ENCODE measurements at places on chromosomes 16 and 17.

- peak; percentile 72 for DNase-seq
Observed at GRCh38 chr16:48608871-48609651, 919 bp downstream of the N4BP1 start.

DNA sequence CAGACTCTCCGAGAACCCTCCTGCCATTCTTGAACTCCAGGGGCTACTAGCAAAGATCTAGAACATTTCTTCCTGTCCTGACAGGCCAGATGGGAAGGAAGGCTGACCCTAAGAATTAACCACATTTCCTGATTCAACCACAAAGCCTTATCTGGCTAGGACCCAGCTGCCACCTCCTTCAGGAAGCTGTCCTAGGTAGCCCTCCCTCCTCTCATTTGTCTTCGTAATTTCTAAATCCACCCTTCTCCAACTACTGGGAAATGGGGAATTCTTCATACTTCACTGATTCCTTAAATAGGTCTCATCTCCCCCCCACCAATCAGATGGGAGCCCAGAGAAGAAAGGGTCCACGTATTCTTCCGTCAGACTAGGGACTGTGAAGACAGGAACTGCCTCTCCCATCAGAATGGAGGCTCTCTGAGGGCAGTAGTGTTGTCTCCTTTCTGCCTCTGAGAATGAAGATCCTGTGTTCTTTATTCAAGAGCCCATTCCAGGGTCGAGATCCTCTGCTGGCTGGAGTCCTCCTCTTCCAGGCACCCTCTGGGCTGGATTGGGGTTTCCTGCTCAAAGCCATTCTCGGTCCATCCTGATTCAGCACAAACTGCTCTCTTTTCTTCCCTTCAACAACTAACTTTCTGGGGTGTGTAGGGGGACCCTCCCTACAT, 2.1 kb downstream of the SAMD14 start:
- DNase-seq: no peak

DNA sequence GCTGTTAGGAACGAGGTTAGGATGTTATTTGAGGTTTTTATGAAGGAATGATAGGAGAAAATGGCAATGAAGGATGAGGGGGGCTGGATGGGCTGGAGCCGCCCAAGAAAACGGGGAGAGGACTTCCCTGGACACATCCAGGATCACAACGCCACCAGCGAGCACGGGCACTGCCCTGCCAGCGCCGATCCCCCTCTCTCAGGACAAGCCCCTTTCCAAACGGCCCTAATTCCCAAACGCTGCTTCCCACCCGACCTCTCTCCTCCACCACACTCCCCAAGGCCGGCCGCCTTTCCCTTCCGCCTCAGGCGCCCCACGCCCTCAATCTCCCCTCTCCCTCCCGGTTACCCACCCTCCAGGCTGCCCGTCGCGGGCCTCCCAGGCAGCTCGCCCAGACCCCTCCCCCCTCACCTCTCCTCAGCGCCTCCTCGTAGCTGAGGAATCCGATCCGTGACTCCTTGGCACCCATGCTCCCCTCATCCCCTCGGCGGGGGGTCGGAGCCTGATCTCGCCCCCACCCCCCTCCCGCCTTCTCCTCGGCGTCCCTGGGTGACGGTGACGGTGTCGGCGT, 377 bp downstream of the USP32 start:
- no peak for DNase-seq

- DNase-seq: no peak
Observed at GRCh38 chr16:52742608-52743170, 195.7 kb upstream of the TOX3 start.

GRCh38 chr17:28725166-28725659, 820 bp downstream of the TLCD1 start:
- DNase-seq: no peak

GRCh38 chr16:16033208-16033717, 83.8 kb downstream of the ABCC1 start:
- no peak for DNase-seq

- peak; percentile 65 for DNase-seq
Observed at GRCh38 chr17:2336852-2337543, at the start of gene SGSM2. TSS of gene SGSM2 (plus strand) at chr17:2337501. CDS start at chr17:2337689, 188 bp downstream.

- DNase-seq: peak; percentile 18
Observed at GRCh38 chr16:3612510-3613466, 1.4 kb upstream of the SLX4 start.

DNA sequence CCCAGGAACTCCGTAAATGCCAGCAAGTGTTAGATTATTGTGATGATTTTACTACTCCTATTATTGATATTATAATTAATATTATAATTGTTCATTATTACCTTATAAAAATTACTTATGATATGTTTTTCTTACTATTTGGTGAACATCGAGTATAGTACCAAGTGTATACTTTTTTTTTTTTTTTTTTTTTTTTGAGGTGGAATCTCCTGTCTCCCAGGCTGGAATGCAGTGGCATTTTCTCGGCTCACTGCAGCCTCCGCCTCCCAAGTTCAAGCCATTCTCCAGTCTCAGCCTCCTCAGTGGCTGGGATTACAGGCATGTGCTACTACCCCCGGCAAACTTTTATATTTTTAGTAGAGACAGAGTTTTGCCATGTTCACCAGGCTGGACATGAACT, 347.0 kb downstream of the WWOX start:
- DNase-seq: no peak

DNA sequence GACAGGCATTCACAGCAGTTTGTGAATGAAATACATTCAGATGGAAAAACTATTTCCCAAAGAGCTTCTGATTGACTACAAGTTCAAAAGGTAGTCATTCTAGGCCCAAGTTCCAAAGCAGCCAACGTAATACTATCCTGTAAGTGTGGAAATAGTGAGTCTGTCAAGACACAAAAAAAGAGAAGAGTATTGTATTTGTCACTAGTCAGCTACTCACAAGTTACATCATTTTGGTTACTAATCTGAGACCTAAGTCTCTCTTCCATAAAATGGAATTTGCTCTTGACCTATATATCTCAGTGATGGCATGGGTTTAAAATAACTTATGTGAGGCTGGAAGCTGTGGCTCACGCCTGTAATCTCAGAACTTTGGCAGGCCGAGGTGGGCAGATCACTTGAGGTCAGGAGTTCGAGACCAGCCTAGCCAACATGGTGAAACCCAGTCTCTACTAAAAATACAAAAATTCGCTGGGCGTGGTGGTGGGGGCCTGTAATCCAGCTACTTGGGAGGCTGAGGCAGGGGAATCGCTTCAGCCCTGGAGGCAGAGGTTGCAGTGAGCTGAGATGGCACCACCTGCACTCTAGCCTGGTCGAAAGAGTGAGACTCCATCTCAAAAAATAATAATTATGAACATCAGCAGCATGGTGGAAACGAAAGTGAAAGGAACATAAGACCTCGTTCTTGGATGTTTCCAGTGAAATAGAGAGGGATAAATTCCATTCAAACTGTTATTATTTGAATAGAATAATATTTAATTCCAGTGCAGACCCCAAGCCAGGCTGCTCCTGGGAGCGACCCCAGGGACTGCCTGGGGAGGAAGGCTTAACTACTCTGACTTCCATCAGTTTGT, 2.9 kb downstream of the CMC2 start:
- no peak for DNase-seq

DNA sequence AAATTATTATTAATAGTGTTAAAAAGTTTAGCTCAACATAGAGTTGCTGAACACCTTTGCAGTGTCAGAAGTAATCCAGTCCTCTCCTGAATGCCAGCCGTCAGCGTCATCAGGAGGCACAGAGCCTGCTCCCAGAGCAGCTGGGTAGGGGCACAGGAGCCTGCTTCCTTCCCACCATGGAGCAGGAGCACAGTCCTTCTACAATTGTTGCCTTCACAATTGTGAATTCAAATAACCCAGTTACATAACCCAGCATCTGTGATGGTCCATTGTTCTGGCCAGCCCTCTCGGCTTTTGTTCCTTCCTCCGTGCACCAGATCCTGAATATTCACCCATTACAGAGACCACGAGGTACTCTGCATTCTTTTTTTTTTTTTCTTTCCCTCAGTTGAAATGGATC, 393.9 kb upstream of the MAF start:
- no peak for DNase-seq

GRCh38 chr17:7294614-7295153, at the start of gene YBX2:
TSS of gene YBX2 (minus strand) at chr17:7294639. CDS start at chr17:7294500, 139 bp downstream.
- peak; percentile 94 for DNase-seq

- DNase-seq: peak; percentile 53
Observed at GRCh38 chr17:31394544-31394943, 3.1 kb downstream of the RAB11FIP4 start.

DNA sequence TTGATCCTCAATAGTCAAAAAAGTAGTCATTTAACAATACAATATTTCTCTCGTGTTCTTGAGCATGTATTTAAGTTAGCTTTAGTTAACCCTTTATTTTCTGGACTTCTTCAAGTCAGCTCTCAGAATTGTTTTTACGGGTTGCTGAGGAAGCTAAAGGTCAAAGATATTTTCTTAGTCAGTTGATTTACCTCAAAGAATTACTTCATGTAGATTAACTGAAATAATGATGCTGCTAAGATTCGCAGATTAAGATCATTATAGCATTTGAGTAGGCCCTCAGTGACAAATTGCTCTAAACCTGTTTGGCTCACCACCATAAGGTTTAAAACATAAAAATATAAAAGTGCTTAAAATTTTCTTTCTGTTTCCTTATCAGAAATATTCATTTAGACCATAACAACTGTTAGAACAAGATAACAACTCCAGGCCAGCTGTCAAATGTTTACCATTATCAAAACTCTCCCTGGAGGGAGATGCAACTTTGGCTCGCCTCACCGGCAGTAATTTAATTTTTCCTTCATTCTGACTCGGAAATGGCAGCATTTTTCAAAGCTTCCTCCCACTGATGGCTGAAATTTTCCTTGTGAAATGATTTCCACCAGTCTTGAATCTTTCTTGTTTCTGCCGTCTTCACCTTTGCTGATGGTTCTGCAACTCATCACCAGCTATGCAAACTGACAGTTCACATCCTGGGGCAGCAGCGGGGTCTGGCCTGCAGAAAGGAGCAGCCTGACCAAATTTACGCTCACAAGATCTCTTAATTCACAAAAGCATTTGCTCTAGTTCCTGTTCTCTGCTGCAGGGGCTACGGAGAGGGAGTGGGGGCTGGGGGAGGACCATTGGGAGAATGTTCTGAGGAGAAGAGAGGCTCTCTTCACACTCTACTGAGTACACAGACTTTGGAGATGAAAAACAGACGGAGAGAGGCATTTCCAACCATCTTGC, 254.8 kb upstream of the TBX2 start:
- peak; percentile 76 for DNase-seq
